ENCODE measurements at places on chromosomes 12 and 14.

DNA sequence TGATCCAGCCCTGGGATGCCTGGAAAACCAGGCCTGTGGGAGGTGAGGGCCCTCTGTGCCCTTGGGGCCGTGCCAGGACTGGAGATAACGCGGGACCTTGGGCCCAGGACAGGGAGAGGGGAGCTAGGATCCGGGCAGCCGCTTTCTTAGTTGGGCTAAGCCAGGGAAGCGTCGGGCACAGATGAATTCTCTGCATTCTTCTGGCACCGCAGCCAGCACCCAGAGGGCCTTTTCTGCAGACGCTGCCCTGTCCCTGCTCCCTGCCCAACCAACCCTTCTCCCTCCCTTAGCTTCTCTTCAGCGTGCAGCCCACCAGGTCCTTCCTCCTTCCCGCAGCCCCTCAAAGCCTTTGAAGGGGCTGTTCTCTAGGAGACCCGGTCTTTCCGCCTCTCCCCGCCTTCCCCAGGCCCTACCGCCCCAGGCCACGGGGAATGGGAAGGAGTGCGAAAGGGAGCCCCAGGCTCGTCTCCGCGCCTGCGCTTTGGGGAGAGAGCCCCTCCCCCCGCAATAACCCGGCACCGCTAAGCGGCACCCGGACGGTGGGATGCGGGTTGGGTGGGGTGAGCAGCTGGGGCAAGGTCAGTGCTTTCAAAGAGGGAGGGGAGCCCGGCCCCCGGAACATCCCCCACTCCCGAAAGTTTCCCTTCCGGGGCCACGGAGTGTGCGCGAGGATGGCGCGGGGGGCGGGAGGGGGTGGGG lies 663 bp downstream of the NCKAP5L start:
- H3K27me3 ChIP-seq: no peaks in the 10 kb centered on the region
- H3K36me3 ChIP-seq: no peaks in the 10 kb centered on the region
- peak; percentile 52 for DNase-seq
- peak overlapping the region; percentile 95 for H3K27ac ChIP-seq

DNA sequence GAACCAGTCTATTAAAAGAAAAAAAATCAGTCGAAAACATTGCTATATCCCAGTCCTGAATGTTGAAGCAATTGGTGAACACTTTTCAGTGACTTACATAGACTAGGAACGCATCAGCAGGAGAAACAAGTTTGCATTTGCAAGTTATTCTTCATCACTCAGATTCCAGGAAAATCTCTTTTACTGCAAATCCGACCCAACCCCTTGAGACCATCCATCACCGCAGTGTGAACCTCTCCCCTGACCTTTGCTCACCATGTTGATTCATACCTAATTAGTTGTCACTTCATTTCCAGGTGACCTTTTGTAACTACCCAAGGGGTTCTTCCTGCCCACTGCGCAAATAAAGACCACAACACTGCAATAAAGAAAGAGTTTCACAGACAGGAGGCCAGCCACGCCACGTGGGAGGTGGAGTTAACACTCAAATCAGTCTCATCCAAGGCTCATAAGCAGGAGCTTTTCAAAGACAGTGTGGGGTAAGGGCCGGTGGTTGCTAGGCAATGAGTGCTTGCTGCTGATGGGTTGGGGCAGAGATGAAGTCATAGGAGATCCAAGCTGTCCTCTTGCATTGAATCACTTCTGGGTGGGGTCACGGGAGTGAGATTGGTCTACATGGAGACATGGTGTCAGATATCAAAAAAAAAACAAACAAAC lies 241.3 kb upstream of the TMEM132C start:
- no peaks in the 10 kb centered on the region for H3K36me3 ChIP-seq
- H3K4me3 ChIP-seq: no peak overlapping the region
- peaks cover 21% of the 10 kb centered on the region for H3K4me1 ChIP-seq
- H3K27ac ChIP-seq: peak overlapping the region; percentile 88
- H3K27me3 ChIP-seq: no peaks in the 10 kb centered on the region

GRCh38 chr12:107634530-107634929 lies 51.1 kb upstream of the PWP1 start:
- H3K27ac ChIP-seq: no peak overlapping the region
- peaks cover 6% of the 10 kb centered on the region for H3K27me3 ChIP-seq
- no peaks in the 10 kb centered on the region for H3K36me3 ChIP-seq

GRCh38 chr12:124750787-124751471 lies 112.7 kb downstream of the SCARB1 start:
- H3K27ac ChIP-seq: no peak overlapping the region
- no peaks in the 10 kb centered on the region for H3K27me3 ChIP-seq
- H3K4me3 ChIP-seq: no peak overlapping the region
- no peak for DNase-seq
- no peaks in the 10 kb centered on the region for H3K36me3 ChIP-seq
- peaks cover 25% of the 10 kb centered on the region for H3K4me1 ChIP-seq

GRCh38 chr12:120064054-120064940 lies 52.3 kb downstream of the RAB35 start:
- H3K4me3 ChIP-seq: no peak overlapping the region
- no peaks in the 10 kb centered on the region for H3K36me3 ChIP-seq
- no peak for DNase-seq
- no peak overlapping the region for H3K27ac ChIP-seq
- peaks cover 4% of the 10 kb centered on the region for H3K4me1 ChIP-seq
- H3K27me3 ChIP-seq: no peaks in the 10 kb centered on the region

DNA sequence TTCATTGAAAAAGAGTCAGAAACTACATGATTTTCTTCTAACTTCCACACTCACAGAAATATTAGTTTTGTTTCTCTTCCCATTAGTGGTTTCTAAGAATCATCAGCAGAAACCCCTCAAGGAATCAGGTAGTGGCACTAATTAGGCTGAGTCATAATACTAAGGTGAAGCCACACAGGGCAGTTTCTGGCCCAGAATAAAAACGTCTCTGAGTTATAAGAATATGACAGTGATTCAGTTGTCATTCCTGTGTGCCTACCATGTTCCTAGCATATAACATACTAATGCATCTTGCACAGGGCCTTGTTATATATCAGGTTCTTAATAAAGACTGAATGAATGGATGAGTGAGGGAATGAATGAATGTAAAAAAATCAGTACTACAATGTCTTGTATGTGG lies 206.0 kb upstream of the PLEKHG7 start:
- no peak overlapping the region for H3K4me3 ChIP-seq
- H3K36me3 ChIP-seq: no peaks in the 10 kb centered on the region
- H3K27ac ChIP-seq: no peak overlapping the region
- no peaks in the 10 kb centered on the region for H3K27me3 ChIP-seq
- no peaks in the 10 kb centered on the region for H3K4me1 ChIP-seq

DNA sequence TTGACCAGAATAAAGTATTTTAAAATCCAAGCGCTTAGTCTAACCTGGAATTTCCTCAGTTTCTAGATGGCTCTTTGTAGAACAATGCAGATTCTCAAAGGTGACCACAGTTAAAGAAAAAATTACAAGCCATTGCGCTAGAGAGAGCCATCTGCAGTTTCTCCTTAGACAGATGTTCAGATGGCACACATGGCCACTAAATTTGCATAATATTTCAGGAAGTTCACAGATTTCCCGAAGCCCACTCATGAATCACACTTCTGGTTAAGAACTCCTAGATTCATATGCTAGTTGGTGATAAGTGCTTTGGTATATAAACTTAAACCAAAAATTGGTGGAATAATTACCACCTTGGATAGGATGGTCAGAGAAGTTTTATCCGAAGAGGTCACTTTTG lies 749 bp downstream of the AKAP3 start:
- H3K4me1 ChIP-seq: peaks cover 10% of the 10 kb centered on the region
- H3K36me3 ChIP-seq: no peaks in the 10 kb centered on the region
- no peaks in the 10 kb centered on the region for H3K27me3 ChIP-seq
- no peak for DNase-seq
- peak overlapping the region; percentile 91 for H3K27ac ChIP-seq

DNA sequence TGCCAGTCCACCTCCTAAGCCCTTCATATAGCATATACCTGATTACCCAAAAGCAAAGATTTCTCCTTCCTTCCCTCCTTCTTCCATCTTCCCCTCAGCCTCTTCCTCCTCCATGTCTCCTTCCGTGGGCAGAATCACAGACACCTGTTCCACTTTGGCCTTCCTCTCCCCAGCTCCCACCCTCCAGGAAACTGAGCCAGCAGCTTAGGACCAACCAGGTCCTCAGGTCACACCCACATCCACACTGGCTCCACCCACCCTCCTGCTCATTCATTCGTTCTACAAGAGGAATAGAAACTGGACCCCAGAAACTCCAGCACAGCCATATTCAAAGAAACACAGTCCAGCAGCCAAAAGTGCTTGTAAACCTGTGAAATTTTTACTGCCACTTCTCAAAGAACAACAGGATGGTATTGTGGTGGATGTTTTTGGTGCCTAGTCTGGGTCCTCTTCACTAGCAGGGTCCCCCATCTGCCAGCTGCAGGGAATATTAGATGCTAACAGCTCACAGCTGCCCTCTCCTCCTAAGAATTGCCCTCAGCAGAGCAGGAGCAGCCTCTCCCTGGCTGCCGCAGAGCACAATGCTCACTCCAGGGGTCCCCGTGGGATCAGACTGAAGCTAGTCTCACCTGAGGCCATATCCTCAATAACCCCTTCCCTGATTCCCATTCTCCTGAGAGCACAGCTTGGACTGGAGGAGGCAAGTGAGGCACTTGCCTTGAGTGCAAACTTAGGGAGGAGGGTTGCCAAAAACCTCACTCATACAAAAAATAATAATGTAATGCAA lies 18.4 kb downstream of the CMKLR1 start:
- no peaks in the 10 kb centered on the region for H3K36me3 ChIP-seq
- no peak overlapping the region for H3K27ac ChIP-seq
- DNase-seq: no peak
- H3K27me3 ChIP-seq: no peaks in the 10 kb centered on the region
- H3K4me1 ChIP-seq: no peaks in the 10 kb centered on the region

GRCh38 chr14:101033446-101034165 lies 130.1 kb upstream of the RTL1 start:
- no peaks in the 10 kb centered on the region for H3K36me3 ChIP-seq
- no peak for DNase-seq
- no peak overlapping the region for H3K4me3 ChIP-seq
- H3K27ac ChIP-seq: no peak overlapping the region
- H3K27me3 ChIP-seq: no peaks in the 10 kb centered on the region

DNA sequence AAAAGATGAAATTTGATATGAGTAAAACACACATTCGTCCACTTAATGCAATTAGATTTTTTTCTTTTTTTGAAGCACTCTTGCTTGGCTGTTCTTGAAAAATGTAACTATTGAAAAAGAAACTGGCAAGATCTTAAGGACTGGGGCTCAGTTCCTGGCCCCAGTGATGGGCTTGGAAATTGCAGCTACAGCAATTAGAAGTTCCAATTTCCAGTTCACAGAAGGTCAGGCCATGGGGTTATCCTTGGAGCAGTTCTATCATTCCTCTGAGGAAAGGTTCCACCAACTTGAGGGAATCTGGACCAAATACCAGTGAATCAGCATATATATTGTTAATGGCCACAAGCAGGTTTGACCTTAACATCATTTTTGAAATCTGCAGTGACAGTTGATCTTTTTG lies 18.9 kb downstream of the IGF1 start:
- H3K36me3 ChIP-seq: no peaks in the 10 kb centered on the region
- H3K27me3 ChIP-seq: no peaks in the 10 kb centered on the region
- H3K4me1 ChIP-seq: no peaks in the 10 kb centered on the region
- DNase-seq: no peak

GRCh38 chr12:89645434-89645833 lies 63.2 kb downstream of the ATP2B1 start:
- H3K4me3 ChIP-seq: no peak overlapping the region
- DNase-seq: no peak
- no peaks in the 10 kb centered on the region for H3K36me3 ChIP-seq
- no peak overlapping the region for H3K27ac ChIP-seq
- no peaks in the 10 kb centered on the region for H3K4me1 ChIP-seq
- H3K27me3 ChIP-seq: no peaks in the 10 kb centered on the region

DNA sequence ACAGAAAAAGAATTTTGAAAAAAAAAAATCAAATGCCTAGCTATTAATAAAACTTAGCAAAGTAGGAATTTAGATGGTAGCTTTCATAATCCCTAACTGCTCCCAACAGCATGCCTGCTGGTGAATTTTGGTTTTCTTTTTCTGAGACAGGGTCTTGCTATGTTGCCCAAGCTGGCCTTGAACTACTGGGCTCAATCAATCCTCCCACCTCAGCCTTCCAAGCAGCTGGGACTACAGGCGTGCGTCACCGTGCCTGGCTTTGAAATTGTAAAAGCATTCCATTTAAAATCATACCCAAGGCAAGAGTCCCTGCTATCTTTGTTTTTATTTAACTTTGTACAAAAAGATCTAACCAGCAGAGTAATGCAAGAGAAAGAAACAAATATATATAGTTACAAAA lies 20.7 kb downstream of the FBXO21 start:
- H3K4me3 ChIP-seq: no peak overlapping the region
- H3K27me3 ChIP-seq: no peaks in the 10 kb centered on the region
- no peak overlapping the region for H3K27ac ChIP-seq
- no peak for DNase-seq

DNA sequence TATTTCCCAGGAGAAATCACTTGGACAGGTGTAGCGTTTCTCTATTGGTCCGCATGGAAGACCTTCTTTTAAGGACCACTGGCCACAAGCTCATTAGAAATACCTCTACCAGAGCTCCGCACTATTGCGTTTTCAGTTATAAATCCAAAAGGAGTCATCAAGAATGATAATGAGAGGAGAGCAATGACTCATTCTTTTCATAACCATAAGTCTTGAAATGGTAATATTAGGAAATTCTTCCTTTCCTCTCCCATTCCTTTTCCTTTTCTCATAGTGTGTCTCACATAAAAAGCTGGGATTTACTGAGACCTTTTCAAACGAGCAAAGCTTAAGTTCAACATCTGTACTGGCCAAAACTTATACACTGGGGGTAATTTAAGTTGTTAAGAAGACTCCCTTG lies 215.7 kb downstream of the CPNE8 start:
- H3K27ac ChIP-seq: no peak overlapping the region
- no peaks in the 10 kb centered on the region for H3K27me3 ChIP-seq
- no peak for DNase-seq
- H3K4me3 ChIP-seq: no peak overlapping the region
- H3K4me1 ChIP-seq: no peaks in the 10 kb centered on the region
- H3K36me3 ChIP-seq: no peaks in the 10 kb centered on the region

DNA sequence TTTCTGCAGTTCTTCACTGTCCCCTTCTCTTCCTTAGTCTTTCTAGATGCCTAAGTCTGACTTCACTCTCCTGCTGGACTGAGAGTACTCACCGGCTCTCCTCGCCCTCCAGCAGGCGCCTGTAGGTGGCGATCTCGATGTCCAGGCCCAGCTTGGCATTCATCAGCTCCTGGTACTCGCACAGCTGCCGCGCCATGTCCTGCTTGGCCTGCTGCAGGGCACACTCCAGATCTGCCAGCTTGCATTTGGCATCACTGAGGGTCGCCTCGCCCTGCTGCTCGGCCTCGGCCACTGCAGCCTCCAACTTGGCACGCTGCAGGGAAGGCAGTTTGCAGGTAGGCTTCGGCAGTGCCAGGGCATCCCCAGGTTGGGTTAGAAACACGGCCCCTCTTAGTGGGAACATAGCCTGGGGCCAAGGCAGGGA lies 5.2 kb downstream of the KRT84 start:
- H3K27me3 ChIP-seq: no peaks in the 10 kb centered on the region
- peak; percentile 44 for DNase-seq
- H3K36me3 ChIP-seq: no peaks in the 10 kb centered on the region
- H3K27ac ChIP-seq: no peak overlapping the region
- no peaks in the 10 kb centered on the region for H3K4me1 ChIP-seq
- H3K4me3 ChIP-seq: no peak overlapping the region

GRCh38 chr14:78605025-78605762 lies 435.0 kb downstream of the NRXN3 start:
- H3K4me3 ChIP-seq: no peak overlapping the region
- H3K4me1 ChIP-seq: peaks cover 23% of the 10 kb centered on the region
- peak overlapping the region; percentile 31 for H3K27ac ChIP-seq
- no peak for DNase-seq
- H3K36me3 ChIP-seq: no peaks in the 10 kb centered on the region
- H3K27me3 ChIP-seq: no peaks in the 10 kb centered on the region
